T follicular helper cell (primary cell): ENCODE measurements at places on chromosomes 7 and 10.
A peak's percentile ranks its signal among the peaks of the same experiment; 100 is the strongest.

- no peak for DNase-seq
These were observed 88.6 kb upstream of the KLF14 start for GRCh38 chr7:130822642-130823041.

DNA sequence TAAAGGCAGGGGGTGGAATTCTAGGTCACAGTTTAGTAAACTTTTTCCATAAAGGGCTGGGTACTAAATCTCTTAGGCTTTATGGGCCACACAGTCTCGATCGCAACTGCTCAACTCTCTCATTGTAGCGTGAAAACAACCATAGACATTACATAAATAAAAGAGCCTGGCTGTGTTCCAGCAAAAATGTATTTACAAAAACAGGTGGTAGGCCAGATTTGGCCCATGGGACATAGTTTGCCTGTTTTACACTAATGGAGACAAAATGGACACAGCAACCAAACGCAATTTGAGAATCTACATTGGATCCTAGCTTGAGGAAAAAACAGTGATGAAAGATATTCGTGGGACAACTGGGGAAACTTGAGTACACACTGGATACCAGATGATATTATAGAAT, 23.2 kb upstream of the MALSU1 start:
- no peak for DNase-seq

GRCh38 chr10:113301342-113301984, 251.4 kb upstream of the HABP2 start:
- DNase-seq: no peak

DNA sequence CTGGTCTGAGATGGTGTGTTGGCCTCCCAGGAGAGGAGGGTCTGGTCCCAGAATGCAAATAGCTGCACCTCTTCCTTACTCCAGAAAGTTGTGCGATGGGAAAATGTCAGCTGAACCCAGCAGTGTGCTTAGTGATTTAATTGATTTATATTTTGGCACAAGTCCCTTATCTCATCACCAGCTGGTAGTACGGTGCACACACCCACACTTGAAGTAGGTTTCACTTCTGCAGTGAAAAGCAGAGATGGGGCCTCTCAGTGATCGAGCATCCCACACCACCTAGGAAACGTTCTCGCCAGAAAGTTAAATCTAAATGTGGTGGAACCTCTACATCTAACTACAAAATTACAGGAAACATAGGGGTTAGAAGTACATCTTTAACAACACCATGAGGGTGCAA, 80.4 kb downstream of the UBE3C start:
- DNase-seq: no peak

DNA sequence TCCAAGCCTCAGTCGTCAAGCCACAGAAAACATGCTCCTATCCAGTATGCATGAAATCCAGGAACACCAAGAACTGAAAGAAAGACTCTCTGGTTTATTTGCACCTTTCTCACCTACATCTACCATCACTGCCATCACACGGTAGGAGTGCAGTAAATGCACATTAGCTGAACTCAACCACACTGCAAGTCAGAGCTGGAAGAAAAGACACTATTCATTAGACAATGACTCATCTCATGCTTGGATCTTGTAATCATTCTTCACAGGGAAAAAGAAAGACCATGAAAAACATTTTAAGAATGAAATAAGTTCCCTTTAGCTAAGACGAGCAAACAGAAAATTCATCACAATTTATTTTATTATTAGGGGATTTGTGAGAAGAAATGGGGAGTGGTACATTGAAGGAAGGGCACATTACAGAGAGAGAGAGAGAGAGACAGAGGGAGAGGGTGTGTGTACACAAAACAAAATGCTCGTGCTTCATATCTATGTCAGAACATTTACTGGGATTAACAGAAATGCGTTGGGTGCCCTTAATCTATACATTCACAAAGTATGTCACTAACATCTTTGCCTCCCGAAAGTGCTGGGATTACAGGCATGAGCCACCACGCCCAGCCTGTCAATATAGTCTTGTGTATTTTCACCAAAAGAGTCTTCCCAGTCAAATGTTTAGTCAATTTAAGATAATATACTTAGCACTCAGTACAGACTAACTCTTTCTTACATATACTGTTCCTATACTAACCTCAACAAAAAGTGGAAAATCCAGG, 324.9 kb downstream of the PARD3 start:
- no peak for DNase-seq

DNA sequence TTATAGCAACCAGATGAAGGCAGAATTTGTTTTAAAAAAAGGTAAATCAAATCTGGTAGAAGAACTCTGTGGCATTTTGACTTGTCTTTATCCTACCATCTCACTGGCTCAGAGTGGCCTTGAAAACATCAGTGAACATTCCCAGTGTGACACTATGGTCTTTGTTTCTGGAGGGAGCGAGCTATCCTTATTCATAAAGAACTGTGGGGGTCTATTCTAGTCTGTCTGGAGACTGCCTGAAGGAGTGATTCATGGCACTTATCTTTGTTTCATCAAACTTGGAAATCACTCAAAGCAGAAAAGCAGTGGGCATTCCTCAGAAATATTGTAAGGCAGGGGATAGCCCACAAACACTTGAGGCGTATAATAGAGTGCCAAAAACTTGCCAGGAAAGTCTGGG, 719.1 kb downstream of the PCDH15 start:
- no peak for DNase-seq

DNA sequence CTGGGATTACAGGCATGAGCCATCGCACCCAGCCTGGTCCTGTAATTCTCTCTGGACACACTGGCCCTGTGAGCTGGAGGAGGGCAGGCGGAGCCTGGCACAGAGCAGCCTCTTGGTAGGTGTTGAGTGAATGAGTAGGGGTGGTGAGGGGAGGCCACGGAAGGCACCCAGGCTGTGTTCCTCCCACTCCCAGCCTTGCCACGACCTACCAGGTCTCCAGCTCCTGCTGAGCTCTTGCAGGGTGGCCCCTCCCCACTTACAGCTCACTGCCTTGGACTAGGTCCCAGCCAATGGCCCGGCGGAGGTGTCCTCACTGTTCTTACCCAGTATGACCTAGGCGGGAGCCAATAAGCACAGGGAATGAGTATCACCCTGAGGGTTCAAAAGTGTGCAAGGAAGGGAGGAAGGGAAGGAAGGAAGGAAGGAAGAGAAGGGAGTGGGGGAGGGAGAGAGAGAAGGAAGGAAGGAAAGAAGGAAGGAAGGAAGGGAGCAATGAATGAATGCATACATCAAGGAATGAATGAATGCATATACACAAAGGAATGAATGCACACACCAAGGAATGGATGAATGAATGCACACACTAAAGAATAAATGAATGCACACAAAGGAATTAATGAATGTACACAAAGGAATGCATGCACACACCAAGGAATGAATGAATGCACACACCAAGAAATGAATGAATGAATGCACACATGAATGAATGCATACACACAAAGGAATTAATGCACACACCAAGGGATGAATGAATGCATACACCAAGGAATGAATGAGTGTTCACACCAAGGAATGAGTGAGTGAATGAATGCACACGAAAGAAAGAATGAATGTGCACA, 45.5 kb downstream of the GTF2IRD1 start:
- DNase-seq: no peak

GRCh38 chr7:721619-722248, 4.8 kb upstream of the DNAAF5 start:
- no peak for DNase-seq

DNA sequence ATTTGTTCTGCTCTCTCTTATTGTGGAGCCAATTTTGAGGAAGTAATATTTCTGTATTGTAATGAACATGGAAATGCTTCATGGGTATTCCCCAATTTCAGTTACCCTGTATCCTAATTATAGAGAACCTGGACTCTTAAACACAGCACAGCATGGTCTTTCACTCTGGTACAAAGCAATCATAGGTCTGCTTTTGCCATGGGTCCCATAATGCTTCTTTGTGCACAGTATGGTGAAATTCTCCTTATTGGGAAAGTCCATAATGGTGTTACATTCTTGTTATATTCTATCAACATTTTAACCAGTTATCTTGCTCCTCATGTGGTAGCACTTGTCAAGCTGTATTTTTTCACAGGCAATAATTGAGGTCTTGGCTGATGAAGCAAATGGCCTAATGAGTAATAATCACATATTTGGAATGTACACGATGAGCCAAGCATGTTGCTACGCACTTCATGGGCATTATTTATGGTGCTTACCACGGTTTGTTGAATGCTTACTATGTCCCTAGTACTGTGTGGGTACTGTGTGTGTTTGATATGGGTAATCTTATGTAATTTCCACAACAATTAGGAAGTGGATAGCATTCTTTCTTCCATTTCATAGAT, 42.9 kb downstream of the PRKG1 start:
- DNase-seq: no peak

GRCh38 chr10:28558186-28558585, 25.3 kb downstream of the WAC start:
- DNase-seq: no peak

DNA sequence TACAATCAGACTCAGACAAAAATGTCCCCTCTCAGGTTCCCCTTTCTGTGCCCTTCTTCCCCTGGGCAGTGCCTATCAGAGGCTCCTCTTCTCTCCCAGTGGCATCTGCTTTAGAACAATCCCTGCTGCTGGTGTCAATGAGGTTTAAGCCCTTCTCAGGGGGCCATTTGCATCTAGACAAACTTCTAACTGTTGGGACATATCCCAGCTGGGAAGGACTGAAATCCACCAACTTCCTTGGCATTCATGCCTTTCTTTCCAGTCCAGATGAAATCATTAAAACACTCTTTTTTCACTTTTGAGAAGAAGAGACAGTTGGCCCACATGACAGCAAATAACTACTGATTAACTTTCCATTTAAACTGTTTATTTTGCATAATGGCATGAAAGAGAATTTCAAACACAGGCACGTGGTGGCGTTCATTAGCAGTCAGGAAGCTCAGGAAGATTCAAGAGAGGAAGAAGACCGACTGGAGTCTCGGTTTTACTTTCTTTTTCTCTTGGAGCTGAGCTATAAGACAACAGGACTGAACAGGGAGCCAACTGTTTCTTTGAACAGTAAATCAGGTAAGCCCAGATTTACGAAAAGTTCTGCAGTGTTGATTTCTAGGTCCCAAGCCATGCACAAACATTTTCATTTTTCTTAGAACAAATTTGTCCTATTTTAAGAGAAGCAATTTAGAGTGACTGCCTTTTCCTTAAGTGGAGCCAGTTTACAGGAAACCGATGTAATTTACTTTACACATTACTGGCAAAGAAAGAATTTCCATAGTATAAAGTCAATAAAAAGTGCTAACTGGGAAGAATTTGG, at the start of gene GIMAP2:
TSS of gene GIMAP2 (plus strand) at position 488 of the 811 bp plus-strand sequence. CDS start 1,354 bp downstream, outside the sequence.
- DNase-seq: peak; percentile 21

GRCh38 chr7:95102662-95103061, 195.3 kb downstream of the PPP1R9A start:
- DNase-seq: no peak

DNA sequence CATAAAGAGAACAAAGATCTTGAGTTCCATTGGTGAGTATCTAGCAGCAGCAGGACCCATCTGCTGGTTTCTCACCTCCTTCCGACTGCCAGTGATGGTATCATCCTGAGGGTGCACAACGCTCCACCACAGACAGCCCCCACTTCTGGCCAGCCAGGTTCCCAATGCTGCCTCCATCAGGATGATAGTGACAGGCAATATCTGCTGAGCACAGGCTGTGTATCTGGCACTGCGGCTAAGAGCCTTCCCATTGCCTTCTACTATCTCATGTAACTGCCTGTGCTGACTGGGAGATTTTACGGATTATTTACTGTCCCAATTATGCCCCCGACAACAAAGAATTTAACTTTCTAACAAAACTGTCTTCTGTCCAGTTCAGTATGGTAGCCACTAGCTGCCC, 352.4 kb upstream of the AOAH start:
- no peak for DNase-seq

- no peak for DNase-seq
These were observed 15.5 kb downstream of the ZMIZ1 start for GRCh38 chr10:79084012-79084971.

- DNase-seq: no peak
These were observed 89.2 kb downstream of the PCGF5 start for GRCh38 chr10:91309711-91310110.

DNA sequence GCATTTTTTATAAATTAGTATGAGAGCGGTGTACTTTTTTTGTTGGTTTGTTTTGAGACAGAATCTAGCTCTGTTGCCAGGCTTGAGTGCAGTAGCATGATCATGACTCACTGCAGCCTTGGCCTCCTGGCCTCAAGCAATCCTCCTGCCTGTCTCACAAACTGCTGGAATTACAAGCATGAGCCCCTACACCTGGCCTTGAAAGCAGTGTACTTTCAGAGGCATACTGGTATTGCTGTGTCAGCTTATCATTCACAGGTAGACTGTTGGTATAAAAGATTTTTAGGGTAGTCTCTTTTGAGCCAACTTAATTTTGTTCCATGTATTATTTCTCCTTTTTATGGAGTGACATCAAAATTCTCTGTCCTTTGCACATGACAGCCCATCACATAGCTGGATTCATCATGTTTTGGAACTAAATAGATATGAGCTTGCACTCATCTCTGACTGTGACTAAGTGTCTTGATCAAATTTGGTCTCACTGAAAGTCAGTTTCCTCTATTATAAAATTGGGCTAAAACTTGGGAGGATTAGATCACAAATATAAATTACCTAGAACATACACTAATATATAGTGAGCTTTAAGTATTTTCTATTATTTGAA, 12.4 kb downstream of the GNAT3 start:
- no peak for DNase-seq

DNA sequence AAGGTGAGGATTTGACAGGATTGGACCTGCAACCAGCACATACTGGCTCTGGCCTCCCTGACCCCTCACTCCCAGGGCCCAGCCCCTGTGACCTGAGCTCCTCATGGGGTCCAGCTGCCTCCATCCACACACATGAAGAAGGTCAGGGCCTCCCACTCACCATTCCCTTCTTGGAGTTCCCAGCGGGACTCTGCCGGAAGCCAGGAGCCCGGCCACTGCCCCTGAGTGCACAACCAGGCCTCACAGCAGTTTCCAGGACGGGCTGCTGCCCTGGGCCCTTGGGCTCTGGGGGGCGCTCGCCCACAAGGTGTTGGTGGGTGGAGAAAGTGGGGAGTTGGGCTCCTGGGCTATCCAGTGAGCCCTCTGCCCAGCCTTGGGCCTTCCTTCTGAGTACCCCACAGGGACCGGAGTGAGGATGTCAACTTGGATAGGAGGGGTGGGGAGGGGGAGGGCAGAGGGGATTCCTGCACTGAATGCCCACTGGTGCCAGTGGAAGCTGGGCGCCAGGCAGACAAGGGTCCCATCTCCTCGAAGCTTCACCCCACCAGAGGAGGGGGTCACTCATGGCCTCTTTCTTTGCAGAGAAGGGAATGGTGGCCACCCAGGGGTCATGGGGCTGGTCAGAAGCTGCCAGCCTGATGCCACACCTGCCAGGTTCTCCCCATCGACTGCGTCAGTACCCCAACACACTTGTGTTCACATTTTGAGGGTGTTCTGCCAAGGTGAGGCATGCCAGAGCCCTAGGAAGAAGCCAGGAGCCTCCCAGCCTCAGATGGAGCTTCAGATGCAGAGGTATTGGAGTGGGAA, 115.3 kb downstream of the PTPN20 start:
- DNase-seq: no peak

GRCh38 chr7:30864101-30864500, 47.6 kb upstream of the AQP1 start:
- no peak for DNase-seq
